Urinary bladder (tissue), 4 donors: ENCODE measurements at places on chromosomes 11 and 22. TPM values are rescaled to one million over a fixed set of nuclear protein-coding genes. Genes with fewer than 3 reads are reported as not detected.

TMPRSS5 gene
- total RNA-seq, result 4.2 TPM

SHISA8 gene
- not detected for total RNA-seq

C11orf52 gene
- total RNA-seq, result 2.7 TPM

A4GALT gene
- total RNA-seq, result 10.7 TPM

GRCh38 chr11:114162719-114163123 lies 103.2 kb downstream of the ZBTB16 start:
- peak; percentile 98 for DNase-seq

- no peak for DNase-seq
These were observed 318.7 kb downstream of the BUD13 start for GRCh38 chr11:116454020-116454645.

DNA sequence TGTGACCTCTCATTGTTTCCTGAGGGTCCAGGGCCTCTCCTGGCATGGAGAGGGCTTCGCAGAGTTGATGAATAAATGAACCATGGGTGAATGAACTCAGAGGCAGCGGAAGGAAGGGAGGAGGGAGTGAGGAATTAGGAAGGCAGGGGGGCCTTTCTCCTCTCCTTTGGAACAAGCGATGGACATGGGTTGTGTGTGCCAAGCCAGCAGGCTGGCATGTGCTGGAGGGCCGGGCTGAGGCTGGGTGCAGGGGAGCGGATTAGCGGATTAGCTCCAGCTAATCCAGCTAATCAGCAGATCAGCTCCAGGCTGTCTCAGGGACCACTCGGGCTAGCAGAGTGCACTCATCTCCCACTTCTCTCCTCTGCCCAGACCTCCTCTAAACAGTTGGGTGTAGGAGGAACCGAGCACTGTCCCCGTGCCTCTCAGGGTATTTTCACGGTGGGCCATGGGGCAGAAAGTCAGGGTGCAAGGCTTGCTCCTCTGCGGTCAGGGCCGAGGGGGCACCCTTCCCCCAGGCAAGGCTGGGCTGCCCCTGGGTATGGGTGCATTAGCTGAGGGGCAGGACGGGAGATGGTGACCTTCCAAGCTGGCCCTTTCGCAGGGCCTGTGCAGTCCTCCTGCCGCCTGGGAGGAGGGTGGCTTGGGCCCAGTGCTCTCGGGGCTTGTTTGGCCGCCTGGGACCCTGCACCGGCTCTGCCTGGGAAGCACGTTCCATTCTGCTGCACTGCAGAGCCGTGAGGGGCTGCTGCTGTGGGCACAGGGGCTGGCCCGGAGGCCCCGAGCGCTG lies 120.3 kb upstream of the B3GAT1 start:
- DNase-seq, result no peak

- no peak for DNase-seq
These were observed 28.1 kb downstream of the IGSF9B start for GRCh38 chr11:133928628-133929059.

DNA sequence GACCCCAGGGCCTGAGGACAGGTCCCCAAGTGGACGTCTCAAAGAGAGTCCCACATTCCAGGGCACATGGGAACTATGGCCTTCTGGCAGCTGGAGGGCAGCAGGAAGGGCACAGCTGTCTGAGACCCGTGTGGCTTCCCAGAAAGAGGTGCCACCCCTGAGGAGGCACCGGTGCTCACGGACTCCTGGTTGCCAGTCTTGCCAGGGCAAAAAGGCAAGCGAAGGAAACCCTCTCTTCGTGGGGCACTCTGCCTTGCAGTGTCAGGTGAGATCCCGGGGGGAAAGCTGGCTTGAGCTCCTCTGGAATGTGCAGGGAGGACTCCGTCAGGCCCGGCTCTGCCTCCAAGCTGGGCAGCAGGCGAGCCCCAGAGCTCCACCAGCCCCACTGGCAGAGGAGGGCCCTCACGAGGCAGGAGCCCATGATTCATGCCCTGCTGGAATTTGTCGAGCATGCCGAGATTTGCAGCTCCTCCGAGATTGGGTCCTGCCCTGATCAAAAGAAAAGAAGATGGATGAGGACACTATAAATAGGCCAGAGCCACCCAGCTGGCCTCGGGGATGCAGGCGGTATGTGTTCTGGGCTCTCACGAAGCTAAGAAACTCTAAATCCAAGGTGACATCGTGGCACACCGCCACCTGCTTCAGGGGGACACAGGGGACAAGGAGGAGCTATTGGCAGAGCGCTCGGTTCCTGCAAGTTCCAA lies 9.9 kb upstream of the CELSR1 start:
- no peak for DNase-seq

DNA sequence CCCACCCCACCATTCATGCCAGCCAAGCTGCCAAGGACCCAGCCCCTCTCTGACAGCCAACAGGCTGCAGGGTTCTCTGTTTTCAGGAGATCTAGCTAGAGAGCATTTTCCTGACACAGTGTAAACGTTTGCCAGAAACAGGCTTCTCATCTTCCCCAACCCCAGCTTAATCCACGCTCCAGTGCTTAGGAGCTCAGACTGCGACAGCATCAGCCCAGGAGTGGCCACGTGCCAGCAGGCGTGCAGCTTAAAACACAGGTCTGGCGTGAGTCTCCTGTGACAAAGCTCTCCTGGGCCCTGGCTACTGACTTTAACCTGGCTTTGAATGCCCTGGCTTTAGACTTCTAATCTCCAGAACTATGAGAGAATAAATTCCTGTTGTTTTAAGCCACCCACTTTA lies 66.6 kb downstream of the GALNT18 start:
- no peak for DNase-seq
